ENCODE measurements at places on chromosomes 6 and 20.

DNA sequence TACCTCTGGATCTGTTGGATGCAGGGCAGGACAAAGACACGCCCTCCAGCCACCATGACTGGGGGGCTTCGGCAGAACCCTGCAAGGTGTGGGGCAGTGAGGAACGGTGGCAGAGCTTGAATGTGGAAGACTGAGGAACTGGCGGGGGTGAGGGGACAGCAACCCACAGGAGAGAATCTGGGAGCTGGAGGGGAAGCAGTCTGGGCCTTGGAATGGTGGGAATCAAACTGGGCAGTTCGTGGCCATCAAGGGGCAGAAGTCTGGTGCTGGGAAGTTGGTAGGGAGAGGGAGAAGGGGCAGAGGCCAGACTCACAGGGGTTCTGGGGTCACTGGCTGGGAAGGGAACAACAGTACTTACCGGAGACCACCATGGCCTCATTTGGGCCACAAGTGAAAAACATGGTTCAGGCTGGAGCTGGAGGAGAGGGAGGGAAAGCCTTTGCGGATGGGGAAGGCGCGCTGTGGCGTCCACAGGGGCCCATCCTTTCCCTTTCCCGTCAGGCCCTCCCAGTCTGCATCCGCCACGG is 635 bp downstream of the FLOT1 start:
- DNase-seq: peak; percentile 80

- no peak for DNase-seq
Observed at GRCh38 chr20:53940907-53941545, 129.4 kb downstream of the BCAS1 start.

GRCh38 chr6:14107711-14108494 is 9.7 kb upstream of the CD83 start:
- no peak for DNase-seq

DNA sequence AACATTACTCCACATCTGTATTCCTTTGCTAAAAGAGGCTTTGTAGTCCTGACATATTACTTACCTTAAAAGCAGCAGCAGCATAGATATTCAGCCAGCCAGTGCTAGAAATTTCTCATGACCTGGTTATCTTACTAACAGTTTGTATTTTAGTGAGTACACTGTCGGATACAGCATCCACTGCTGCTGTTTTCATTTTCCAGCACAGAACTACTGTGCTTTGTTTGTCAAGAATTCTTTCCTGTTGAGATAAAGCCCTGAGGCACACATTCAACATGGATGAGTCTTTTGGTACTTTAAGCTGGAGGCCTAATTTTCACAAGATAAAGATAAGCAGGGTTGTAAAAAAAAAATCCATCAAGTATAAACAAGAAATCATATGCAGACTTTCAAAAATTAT is 311.2 kb upstream of the OPRM1 start:
- no peak for DNase-seq

GRCh38 chr6:136890194-136890839 is 31.8 kb upstream of the SLC35D3 start:
- no peak for DNase-seq

DNA sequence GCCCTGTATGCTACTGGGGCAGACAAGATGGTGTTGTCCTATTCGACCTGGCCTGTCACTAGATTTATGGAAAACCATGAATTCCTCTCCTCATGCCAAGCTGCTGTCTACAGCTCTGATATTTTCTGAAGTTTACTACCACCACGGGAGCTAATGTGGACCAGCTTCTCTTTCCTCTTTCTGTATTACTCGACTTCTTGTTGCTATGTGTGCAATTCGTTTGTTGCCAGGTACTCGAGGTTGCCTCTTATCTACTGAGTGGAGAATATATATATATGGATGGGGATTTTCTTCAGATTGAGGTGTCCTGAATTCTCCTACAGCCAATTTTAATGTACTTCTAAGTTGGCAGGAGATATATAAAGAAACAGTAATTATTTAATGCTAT is 34.7 kb downstream of the MAN1A1 start:
- no peak for DNase-seq

DNA sequence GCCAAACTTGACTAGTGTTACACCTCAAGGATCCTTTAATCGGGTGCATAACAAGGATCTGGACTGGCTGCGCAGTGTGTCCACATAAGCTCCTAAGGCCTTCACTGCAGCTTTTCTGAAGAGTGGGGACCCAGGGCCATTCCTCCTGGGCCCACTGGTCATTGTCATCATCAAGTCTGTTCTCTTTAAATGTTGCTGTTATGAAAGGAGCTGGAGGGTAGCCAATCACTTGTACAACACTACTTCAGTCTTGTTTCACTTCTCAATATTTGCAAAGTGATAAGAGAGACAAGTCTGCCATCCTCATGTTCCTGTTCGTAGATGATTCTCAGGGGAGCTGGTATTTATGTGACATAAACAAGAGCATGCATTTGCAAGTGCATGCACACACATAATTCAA is 149.8 kb downstream of the SYNDIG1 start:
- no peak for DNase-seq

DNA sequence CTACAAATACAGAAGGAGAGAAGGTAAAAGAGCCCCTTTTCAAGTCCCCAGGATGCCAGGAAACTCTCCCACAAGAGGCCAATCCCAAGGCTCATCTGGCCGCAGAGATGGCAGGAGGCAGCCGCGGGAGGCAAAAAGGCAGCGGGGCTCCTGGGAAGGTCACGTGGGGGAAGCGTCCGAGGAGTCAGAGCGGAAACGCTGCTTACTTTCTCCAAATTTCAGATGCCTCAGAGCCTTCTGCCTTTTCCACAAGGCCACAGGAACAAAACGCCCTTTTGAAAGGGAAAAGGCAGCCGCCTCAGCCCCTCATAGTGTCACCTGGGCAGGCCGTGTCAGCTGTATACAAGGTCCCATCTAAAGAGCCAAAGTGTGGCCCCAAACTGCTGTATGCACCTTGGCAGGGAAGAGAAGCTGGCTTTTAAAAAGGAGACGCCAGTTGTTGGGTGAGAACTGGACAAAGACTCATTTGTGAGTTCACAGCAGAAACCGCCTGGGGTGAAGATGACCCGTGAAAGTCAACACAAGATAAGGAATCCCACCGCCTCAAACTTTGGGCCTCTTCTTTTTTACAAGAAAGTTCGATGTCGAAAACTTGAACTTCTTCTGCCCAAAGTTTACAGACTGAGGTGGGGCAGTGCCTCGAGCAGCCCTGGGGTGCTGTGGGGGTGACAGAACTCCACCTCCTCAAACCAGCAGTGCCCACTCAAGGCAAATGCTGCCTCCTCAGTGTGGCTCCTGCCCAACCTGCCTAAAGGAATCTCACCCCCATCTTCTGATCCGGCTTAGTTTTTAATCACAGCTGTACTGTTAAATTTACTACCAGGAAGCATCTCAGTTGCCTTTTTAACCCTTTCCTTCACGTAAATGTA is 45.4 kb downstream of the EZR start:
- DNase-seq: peak; percentile 51

DNA sequence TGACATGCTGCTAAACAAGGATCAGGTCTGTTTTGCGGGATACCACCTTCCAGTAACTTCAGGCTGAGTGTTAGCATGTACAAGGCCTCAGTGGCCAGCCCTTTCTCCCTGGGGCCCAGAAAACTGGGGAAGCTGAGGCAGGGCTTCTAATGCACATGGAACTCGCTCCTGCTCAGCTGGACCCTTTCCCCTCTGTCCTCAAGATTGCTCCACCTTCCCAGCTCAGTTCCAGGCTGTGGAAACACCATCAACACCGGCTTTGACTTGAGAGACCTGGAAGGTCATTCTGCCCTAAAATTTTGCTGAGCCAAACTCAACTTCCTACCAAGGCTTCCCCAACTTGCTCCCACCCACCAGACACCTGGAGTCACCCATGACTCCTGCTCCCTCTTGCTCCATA is 4.2 kb upstream of the BLCAP start:
- no peak for DNase-seq

DNA sequence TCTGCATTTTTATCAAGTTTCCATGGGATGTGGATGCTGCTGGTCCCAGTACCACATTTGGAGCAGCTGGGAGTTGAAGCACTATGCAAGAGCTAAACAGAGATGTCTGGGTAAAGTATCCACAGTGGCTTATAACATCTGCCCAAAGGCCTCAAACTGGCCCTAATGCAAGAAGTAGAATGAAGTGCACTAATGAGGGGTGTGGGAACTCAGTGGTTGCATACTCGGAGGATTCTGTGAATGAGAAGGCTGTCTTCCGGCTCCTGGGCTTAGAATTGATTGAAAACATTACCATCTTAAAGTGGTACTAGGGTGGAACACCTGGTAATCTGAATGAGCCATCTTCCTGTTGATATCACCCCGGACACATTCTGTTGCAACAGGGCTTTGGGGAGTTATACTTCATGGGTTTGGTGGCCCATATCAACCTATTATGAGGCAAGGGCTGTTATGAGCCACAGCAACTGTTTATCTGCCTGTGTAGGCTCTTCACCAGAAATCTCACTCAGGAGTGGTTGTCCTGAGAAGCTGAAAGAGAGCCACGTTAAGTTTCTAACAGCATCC is 54.7 kb upstream of the SNRPB2 start:
- no peak for DNase-seq

- DNase-seq: no peak
Observed at GRCh38 chr6:12116264-12116800, 104.2 kb downstream of the HIVEP1 start.

DNA sequence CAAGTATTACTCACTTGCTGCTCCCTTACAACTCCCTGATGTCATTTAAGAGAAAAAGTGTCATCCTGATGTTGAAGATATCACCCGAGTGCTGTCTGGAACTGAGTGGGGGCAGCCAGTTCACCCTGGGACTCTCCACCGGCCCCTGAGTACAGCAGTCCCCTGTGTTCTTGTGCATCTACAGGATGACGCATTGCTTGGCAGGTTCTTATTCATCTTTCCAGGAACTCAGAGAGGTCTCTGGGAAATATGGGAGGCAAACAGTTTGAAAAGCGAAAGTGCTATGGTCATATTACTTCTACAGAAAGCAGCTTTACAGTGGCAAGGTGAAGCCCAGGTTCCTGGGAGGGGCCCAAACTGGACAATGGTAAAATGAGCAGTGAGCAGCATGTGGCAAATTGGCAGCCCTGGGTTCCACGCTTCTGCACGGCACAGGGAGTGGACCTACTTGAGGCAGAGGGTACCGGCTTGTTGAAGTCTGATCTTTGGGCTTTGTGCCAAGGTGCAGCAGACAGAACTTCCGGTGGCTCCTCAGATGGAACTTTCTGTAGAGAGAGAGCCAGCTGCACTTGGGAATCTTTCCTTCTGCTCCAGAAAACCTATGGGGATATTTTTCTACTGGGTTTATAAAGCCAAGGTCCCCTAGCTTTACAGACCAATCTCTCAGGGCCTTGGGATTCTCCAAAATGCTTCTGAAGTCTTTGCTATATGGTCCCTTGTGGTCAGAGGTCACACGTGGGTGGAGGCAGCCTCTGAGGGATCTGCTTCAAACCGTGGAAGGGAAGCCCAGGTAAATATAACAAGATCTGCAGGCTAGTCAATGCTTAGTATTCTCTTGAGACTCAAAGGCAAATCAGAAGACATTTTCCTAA is 128.3 kb downstream of the MAP3K7 start:
- no peak for DNase-seq

DNA sequence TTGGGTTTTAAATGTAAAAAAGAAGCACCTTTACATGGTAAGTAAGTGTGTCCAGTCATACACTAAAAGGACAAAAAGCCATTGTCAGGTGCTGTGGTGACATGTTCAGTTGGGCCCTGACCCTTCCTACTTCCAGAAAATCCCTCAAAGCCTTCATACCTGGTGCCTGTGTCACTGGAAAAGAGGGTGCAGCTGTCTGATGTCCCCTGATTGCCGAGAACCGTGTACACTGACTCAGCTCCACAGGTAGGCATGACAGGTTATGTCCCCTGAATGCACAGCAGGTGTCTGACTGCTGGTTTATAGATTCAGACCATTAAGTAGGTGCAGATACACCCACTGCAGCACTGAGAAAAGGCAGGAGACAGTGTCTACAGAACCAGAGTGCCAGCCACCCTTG is 99.1 kb downstream of the FOXC1 start:
- DNase-seq: no peak

- no peak for DNase-seq
Observed at GRCh38 chr6:80548532-80548931, 442.1 kb downstream of the BCKDHB start.

GRCh38 chr6:161400671-161401070 is 126.8 kb upstream of the AGPAT4 start:
- DNase-seq: no peak

DNA sequence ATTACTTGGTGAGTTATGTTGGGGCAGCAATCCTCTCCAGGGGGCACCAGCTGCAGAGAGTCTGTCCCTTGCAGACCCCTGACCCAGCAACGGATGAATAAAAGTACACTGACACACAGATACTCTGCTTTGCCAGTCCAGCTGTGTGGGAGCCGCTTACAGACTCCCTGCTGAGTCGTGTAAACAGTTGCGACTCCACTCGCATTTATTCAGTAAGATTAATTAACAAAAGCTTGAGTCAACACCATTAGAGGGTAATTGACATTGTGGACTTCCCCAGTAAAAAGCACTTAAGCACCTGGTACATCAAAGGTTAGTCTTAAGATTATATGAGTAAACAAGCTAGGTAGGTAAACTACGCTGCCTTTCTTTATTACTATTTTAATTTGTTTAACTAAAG is 92.0 kb upstream of the TMEM181 start:
- no peak for DNase-seq

- no peak for DNase-seq
Observed at GRCh38 chr20:62718546-62718945, 9.9 kb downstream of the NTSR1 start.

GRCh38 chr6:30724906-30725667 is 4.9 kb downstream of the TUBB start:
- no peak for DNase-seq

- DNase-seq: no peak
Observed at GRCh38 chr6:87913974-87914373, 133.7 kb upstream of the SPACA1 start.

GRCh38 chr6:80508885-80509630 is 402.6 kb downstream of the BCKDHB start:
- DNase-seq: no peak

DNA sequence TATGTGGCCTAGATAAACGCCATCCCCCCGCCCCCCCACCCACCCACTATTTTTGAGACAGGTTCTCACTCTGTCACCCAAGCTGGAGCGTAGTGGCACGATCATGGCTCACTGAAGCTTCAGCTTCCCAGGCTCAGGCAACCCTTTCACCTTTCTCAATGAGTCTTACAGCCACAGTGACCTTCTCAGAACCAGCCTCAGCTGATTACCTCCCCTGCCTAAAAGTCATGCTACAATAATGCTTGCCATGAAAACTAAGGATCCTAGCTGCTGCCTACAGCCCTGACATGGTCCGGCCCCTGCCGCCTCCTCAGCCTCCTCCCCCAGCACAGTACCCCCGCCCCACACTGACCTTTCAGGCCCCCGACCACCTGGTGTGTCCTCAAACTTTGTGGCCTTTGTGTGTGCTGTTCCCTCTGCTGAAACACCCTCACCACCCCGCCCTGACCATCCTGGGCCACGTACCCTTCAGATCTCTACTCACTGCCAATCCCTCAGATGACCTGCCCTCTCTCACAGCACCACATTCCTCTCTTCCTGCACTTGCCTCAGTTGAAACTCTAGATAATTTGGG is 31.3 kb downstream of the PNPLA1 start:
- no peak for DNase-seq

DNA sequence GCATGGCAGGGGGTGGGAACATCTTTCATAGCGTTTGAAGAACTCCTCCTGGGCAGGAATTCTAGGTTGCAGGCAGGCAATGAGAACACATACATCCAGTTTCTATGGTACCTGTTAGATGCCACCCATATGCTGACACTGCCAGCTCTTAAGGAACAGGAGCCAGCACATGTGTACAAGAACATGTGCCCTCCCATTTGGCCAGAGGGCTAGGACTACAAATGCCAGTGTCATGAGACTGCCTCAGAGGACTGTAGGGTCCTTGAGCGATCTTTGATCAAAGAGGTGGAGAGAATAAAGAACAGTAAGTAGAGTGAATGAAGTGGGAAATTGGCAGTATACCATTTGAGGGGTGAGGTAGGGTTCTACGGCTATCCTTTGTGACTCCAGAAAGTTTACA is 45.8 kb downstream of the GCLC start:
- DNase-seq: no peak

All from left forelimb (tissue), 1 donor.